ENCODE measurements at places on chromosomes 6 and 20. TPM values are rescaled to one million over a fixed set of nuclear protein-coding genes. Genes with fewer than 3 reads are reported as not detected.

The TP53TG5 gene
- total RNA-seq = not detected

The HLA-DQA2 gene
- not detected for total RNA-seq

The GSS gene
- 35.3 TPM for total RNA-seq

The BPHL gene
- total RNA-seq = 27.7 TPM

The NKX2-4 gene
- 2.1 TPM for total RNA-seq

The KHDRBS2 gene
- 33.7 TPM for total RNA-seq

The RBM38 gene
- total RNA-seq = 11.5 TPM

The CTCFL gene
- total RNA-seq = 0.23 TPM

The PLCB4 gene
- 41.1 TPM for total RNA-seq

The FUCA2 gene
- 17.3 TPM for total RNA-seq

The COL10A1 gene
- total RNA-seq = not detected

The PMEPA1 gene
- 16.1 TPM for total RNA-seq

The MAPK13 gene
- total RNA-seq = 3.9 TPM

The C6orf141 gene
- total RNA-seq = 1.6 TPM

The ZC3H12D gene
- total RNA-seq = 0.92 TPM

The L3MBTL1 gene
- 34.8 TPM for total RNA-seq

The NOTCH4 gene
- total RNA-seq = 8.8 TPM

The C20orf202 gene
- total RNA-seq = 0.46 TPM

The ENPP5 gene
- 13.6 TPM for total RNA-seq
